ENCODE measurements at places on chromosomes 7 and 10.

- no peak for DNase-seq
Observed at GRCh38 chr10:25965584-25965983, 31.6 kb downstream of the MYO3A start.

GRCh38 chr10:93573051-93573909 is 6.8 kb downstream of the FFAR4 start:
- DNase-seq, result no peak

DNA sequence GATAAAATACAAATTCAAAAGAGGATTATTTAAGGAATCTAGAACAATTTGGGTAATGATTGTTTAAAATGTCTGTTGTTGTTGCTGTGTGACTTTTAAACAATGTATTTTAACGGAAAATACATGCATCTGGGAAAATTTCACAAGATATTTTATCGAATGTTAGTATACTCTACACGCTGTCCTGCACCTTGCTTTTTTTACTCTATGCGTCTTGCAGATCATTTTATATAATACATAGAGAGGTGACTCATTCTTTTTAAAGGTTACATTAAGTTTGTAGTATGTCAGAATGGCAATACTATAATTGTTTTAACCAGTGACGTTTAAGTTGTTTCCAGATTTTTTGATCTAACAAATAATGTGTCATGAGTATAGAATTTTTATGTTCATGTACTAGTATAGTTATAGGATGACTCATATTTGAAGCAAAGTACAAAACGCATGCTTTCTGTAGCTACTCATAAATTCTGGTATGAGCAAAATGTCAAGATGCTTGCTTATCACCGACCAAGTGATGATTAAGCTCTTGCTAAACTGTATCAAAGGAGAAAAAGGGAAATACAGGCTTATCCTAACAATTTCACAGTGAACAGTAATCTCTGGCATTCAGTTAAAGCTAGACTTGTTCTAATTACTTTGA is 4.9 kb downstream of the DKK1 start:
- DNase-seq, result no peak

DNA sequence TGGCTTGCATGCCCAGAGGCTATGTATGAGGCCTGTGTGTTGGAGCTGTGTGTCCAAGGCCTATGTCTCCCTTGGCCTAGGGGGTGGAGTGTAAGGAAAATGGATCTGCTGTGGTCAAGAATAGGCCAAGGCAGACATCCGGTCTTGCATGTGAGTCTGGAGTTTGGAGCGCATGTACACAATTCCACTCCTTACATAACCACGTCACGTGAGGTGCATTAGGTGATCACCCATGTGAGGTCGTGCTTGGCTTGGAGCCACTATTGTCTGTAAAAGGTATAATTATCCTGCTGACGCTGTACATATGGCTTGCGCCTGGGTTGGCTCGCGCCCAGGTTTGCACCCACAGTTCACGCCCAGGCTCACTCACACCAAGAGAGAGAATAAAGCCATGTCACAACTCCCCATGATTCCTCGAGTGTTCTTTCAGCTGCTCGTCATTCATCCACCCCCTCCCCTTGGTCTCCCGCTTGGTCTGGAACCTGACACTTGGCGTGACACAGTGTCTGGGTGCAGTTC is 105.5 kb downstream of the BICC1 start:
- no peak for DNase-seq

DNA sequence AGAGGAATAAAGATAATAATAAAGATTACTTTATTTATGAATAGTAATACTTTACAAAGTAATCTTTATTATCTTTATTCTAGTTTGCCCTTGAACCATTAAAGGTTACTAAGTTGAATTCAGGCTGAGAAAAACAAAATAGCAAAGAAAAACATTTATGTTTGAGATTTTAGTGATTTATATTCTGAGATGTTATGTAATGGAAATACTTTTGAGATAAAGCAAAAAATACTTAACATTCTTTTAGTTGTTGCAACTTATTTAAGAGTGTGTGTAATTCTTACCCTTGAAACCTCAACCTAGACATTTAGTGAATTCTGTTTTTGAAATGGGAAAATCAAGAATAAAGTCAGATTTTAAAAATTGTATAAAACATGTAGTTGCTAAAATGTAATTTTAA is 40.0 kb downstream of the MINPP1 start:
- DNase-seq, result no peak
